ENCODE measurements at places on chromosomes 7 and 10.

DNA sequence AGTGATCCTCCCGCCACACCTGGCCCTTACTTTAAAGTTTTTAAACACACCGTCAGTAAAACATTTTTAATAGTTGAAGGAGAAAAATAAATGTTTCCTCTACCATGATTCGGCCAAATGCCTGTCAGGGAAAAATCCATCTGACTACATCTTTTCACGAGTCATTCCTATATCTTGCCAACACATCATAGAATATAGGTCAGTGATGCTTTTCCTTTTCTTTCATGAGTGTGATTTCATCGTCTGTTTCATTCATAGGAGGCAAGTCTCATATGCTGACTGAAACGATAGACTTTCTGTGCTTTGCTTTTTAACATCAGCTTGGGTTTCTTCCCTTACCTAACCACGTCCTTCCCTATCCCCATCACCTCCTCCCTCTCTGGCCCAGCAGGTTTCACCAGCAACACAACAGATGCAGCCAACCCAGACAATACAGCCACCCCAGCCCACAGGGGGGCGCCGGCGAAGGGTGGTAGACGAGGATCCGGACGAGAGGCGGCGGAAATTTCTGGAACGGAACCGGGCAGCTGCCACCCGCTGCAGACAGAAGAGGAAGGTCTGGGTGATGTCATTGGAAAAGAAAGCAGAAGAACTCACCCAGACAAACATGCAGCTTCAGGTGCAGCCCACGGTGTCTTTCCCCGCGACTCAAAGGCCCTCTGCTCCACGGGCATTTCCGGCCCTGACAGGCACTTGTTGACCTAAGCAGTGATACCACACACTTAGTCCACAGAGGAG, 149.2 kb downstream of the TRIL start:
- DNase-seq: peak; percentile 20

- no peak for DNase-seq
Measured at GRCh38 chr7:132045481-132045980, 489.1 kb upstream of the PODXL start.

DNA sequence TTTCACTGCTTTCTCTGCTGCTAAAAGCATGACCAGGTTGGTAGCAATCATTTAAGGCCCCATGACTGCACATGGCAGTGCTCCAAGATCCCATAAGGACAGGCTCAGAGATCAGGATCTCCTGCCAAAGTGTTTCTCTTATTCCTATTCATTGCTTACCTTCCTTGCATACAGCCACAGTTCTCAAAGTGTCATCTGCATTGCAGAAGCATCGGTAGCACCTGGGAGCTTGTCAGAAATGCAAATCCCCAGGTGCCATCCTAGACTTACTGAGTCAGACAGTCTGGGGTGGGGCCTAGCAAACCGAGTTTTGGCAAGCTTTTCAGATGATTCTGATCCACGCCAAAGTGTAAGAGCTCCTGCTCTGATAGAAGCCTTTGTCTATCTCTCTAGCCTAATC, 489.0 kb upstream of the AUTS2 start:
- DNase-seq: no peak

- no peak for DNase-seq
Measured at GRCh38 chr7:8357536-8357935, 75.9 kb upstream of the NXPH1 start.

DNA sequence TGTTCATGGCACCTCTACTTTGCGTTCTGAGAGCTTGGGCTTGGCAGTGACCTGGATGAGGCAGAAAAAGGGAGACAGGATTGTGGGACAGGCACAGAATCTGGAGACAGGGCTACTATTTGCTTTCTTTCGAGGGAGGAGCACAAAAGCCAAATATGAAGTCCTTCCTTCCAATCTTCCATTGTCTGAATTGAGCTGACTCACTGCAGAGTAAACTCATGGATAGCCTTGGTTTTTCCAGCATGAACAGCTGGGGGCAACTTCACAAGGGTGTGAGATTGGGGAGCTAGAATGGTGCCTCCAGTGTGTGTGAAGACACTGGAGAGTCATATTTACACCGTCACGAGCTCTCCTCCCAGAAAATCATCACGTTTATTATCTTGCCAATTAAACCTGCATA, 55.6 kb upstream of the NRP1 start:
- no peak for DNase-seq

GRCh38 chr7:100629117-100629716, 12.1 kb downstream of the TFR2 start:
- peak; percentile 62 for DNase-seq

DNA sequence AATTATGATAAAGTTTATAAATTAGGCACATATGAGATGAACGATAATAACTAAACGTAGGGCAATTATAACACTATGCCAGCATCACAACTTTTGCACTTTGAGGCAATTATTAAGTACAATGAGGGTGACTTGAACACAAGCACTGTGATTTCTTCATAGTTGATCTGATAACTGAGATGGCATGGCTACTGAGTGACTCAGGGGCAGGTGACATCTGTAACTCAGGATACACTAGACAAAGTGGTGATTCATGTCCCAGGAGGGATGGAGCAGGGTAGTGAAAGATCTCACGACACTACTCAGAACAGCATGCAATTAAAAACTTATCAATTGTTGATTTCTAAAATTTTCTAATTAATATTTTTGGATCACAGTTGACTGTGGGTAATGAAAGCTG, 98.3 kb upstream of the ARHGAP21 start:
- peak; percentile 19 for DNase-seq

DNA sequence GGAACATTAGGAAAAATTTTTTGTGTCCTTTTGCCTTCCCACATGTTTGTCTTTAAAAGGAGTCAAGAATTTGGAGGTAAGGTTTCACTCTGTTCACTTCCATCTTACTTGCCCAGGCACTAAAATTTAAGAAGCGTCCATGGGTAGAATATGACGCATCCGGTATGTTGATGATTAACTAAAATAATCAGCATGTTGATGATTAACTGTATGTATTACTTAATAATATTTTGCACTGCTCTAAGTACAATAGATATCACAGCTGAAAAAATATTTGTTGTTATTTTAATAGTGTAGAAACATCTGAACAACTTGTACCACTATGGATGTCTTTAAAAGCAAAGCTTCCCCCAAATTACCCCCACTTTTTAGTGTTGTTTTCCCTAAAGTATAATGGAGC, 11.5 kb downstream of the ANKRD22 start:
- no peak for DNase-seq

DNA sequence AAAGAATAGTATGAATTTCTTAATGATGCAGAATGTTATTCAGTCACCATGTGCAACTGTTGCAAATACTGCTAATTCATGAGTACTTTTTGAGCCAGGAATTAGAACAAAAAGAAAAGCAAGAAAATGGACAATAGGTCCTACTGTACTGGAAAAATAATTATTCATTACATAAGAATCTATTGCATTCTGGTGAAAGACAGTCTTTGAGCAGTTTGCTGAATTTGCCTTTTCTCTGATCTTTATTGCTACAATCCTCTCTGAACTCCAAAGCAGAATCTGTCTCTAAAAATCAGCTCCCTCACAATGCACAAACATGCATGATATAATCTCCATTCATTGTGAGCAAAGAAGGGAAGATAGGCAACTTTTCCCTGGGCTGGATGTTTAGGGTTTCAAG, 12.8 kb downstream of the IFIT2 start:
- DNase-seq: no peak

DNA sequence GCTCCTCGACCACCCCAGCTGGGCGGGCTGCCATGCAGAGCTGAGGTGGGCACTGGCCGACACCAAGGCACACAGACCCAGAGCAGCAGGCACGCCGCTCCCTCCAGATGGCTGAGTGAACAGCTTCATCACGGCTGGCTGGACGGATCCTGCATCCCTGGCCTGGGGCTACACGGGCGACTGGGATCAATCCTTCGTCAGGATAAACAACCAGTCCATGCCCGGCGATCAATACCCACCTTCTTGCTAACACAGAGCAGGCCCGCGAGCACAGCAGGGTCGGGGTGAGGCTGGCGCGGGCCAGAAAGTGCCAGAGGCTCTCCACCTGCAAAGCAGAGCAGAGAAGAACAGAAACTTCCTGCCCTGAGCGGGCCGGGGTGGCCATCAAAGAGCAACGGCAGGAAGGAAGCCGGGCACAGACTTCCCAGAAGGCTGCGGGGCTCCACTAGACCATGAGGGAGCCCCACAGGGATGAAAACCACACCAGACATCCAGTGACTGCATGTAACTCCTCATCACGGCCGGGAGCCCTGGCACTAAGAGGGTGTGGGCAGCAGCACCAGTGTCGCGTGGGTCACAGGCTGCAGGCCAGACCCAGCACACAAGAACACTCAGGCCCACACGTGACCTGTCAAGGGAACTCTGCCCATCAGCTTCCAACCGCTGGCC, 166.4 kb downstream of the MAD1L1 start:
- no peak for DNase-seq

GRCh38 chr7:68269405-68269804, 1272.8 kb downstream of the TYW1 start:
- no peak for DNase-seq

DNA sequence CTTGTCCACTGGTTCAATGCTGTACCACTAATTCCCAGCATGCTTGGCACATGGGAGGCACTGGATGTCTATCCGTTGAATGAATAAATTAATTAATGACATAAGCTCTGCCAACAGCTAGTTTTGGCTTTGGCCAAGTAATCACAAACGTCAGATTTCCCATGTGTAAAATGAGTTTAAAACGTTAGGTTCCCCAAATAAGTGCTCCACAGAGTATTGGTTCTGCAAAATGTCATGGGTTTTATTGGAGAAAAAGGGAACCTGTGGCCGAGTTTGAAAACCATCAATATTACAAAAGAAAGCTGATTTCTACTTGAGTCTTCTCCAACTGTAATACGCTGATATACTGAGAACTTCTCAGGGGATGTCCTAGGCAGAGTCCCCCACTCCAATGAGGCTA, 23.2 kb downstream of the ELMO1 start:
- peak; percentile 91 for DNase-seq

- DNase-seq: no peak
Measured at GRCh38 chr7:121420976-121421375, 24.9 kb upstream of the FAM3C start.

- DNase-seq: no peak
Measured at GRCh38 chr7:30941582-30942323, 22.0 kb upstream of the GHRHR start.

- DNase-seq: no peak
Measured at GRCh38 chr10:128629111-128630096, 503.2 kb upstream of the MKI67 start.

- DNase-seq: no peak
Measured at GRCh38 chr7:150358433-150358832, 10.2 kb upstream of the REPIN1 start.

GRCh38 chr10:6218692-6219493, 16.2 kb downstream of the PFKFB3 start:
- no peak for DNase-seq

GRCh38 chr7:94160719-94161435, 156.7 kb upstream of the BET1 start:
- peak; percentile 24 for DNase-seq

DNA sequence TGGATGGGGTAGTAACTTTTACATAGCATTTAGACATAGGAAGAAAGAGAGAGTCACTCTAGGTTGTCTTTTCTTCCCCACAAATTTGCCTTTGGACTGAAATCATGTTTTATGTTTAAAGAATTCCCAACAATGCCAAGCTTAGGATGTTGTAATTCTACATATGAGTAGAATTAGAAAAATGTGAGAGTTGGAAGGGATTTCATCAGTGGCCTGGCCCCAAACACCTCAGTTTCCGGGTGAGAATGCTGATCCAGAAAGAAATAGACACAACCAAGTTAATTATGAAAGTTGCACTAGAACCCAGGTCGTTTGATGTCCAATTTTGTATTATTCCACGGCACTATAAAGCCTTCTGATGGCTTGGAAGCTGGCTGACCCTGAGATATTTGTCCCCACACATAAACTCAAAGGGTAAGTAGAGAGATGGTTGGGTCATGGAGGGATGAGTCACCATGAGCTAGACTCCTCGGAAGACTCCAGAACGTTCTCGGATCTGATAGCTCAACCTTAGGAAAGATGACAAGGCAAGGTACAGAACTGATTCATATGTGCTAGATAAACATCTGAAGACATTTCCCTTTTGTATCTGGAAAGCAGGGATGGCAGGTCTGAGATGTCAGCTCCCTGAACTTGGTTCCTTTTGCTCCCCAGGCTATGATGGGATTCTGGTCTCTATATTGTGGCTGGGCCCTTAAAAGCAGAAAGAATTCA, 48.8 kb upstream of the SLC35B4 start:
- DNase-seq: no peak

DNA sequence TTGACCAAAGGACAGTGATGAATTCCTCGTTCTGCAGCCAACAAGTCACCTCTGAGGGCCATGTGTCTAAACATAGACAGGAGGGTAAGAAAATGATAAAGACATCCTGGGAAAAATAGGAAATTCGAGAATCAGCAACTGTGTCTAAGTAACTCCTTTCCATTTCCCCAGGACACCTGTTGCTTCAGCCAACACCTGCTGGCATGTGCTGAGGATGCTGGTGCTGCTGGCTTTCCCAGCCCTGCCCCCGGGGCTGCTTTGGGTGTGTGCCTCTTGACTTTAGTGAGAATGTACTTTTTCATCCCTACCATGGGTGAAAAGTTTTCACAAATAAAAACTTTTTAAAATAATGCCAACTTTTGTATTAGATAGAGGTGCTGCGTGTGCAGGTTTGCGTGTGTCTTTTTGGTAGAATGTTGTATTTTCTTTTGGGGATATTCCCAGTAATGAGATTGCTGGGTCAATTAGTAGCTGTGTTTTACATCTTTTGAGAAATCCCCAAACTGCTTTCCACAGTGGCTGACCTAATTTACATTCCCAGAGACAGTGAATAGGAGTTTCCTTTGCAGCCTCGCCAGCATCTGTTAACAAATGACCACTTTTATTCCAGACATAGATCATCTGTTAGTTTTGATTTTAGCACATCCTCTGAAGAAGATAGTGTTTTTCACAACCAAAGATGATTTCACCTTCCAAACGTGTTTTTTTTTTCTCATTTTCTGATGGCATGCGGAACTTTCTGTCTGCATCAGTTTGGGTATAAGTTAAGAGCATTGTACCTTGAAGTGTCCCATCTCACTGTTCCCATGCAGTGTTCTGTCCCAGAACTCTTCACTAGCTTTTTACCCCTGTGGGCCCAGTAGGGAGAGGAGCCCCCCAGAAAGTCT, 104.2 kb upstream of the ACBD5 start:
- DNase-seq: no peak

DNA sequence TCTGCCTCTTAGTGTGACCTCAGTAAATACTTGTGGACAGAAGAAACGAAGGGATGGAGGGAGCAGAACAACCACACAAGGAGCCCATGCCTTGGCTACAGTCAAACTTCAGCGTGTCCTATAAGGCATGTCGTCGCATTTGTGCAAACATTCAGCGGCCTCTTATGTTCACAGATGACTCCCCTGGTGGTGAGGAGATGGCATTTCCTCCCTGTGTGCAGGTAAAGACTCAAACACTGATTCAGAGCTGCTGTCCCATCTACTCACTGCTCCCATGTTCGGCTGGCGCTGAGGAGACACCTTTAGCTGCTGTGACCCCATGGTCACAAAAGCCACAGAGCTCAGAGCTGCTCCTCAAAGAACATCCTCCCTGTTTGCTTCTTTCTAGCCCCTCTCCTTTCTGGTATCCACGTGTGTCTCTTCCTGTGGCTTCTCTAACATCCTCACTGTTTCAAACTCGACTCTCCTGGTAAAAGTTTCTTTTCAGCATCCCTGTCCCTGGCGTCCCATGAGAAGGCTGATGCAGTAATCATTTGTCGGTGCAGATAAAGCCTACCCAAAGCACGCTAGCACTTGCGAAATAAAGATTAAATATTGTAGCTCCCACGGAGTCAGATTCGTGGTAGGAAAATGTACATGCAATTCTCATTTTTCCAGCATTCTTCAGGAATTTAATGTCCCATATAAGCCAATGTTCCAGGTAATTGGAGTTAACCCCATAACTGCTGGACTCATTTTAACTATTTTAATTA, 124.9 kb upstream of the NEBL start:
- no peak for DNase-seq
